ENCODE measurements at places on chromosomes 13 and 19. TPM values are rescaled to one million over a fixed set of nuclear protein-coding genes. Genes with fewer than 3 reads are reported as not detected.

Gene ZIC2
- total RNA-seq: not detected

Gene ISYNA1
- 15.1 TPM for total RNA-seq

Gene ACTMAP
- total RNA-seq: 29.1 TPM

Gene SGCG
- not detected for total RNA-seq

Gene CEACAM20
- 0.48 TPM for total RNA-seq

Gene ZNF415
- total RNA-seq: 5.6 TPM

Gene SMAD9
- 19.8 TPM for total RNA-seq

Gene FCGBP
- 2,860 TPM for total RNA-seq

Gene PLIN4
- total RNA-seq: 22.5 TPM

Gene PTH2
- not detected for total RNA-seq

Gene PLIN5
- total RNA-seq: not detected

Gene UNC13A
- 1.9 TPM for total RNA-seq

Gene LILRA6
- total RNA-seq: not detected

Gene CARM1
- total RNA-seq: 24.9 TPM

Gene TEX26
- not detected for total RNA-seq

Gene ZSCAN5B
- not detected for total RNA-seq

Gene FARP1
- 35.2 TPM for total RNA-seq

Gene THSD1
- 1.8 TPM for total RNA-seq

All from transverse colon (tissue), 4 donors.